HFFc6 (cell line): ENCODE measurements at places on chromosomes 3 and 15. TPM values are rescaled to one million over a fixed set of nuclear protein-coding genes. Genes with fewer than 3 reads are reported as not detected.

Gene OR5K2
- not detected in 2 replicates for total RNA-seq

Gene RIOX2
- total RNA-seq = 30.3 to 38.8 TPM (median 32.7 TPM) in 3 replicates

Gene P3H2
- 40.5 to 42.8 TPM (median 42.3 TPM) in 3 replicates for total RNA-seq

Gene EBLN2
- total RNA-seq = 1.0 and 1.7 TPM in 2 replicates

DNA sequence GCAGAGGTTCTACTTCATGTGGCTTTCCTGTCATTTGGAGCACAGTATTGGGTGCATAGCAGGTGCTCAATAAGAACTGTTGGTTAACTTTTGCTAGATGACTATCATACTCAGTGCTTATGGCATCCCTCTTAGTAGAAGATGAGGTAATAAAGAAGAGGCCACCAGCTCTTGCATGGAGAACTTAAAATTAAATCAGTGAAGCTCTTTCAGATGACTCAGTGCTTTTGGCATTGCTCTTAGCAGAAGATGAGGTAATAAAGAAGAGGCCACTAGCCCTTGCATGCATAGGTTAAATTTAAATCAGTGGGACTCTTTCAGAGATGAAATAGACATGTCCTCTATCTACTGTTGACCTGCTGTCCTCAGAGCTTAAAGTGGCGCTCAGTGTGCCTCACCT is 109.4 kb upstream of the FGF7 start:
- no peaks in the 10 kb centered on the region for H3K27me3 ChIP-seq
- DNase-seq = peak; percentile 82

- H3K4me1 ChIP-seq = no peaks in the 10 kb centered on the region
- no peak overlapping the region for H3K27ac ChIP-seq
- H3K27me3 ChIP-seq = peaks cover 2% of the 10 kb centered on the region; the same call in 1 of the 2 replicates
- no peak overlapping the region for H3K4me3 ChIP-seq
- no peaks in the 10 kb centered on the region for H3K36me3 ChIP-seq
Measured at GRCh38 chr3:126947429-126947828, 35.5 kb upstream of the PLXNA1 start.

DNA sequence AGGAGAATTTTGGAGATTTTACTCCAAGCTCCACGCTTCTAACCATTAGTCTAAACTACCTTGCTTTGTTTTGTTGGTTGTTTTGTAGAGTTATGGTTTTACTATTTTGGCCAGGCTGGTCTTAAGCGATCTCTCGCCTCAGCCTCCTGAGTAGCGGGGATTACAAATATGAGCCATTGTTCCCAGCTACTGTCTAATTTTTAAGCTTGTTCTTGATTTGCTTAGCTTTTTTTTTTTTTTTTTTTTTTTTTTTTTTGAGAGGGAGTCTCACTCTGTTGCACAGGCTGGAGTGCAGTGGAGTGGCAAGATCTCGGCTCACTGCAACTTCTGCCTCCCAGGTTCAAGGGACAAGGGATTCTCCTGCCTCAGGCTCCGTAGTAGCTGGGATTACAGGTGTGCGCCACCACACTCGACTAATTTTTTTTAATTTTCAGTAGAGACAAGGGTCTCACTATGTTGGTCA is 28.5 kb downstream of the EFCAB12 start:
- H3K27me3 ChIP-seq = peaks cover 3% of the 10 kb centered on the region
- DNase-seq = peak; percentile 26
- peak overlapping the region; percentile 98 for H3K4me3 ChIP-seq
- H3K27ac ChIP-seq = peak overlapping the region; percentile 100
- H3K4me1 ChIP-seq = peaks cover 32% of the 10 kb centered on the region
- peaks cover 17% of the 10 kb centered on the region; the same call in 1 of the 2 replicates for H3K36me3 ChIP-seq

- peaks cover 28% of the 10 kb centered on the region for H3K27me3 ChIP-seq
- DNase-seq = no peak
- no peak overlapping the region for H3K27ac ChIP-seq
- no peak overlapping the region for H3K4me3 ChIP-seq
- H3K36me3 ChIP-seq = no peaks in the 10 kb centered on the region
Measured at GRCh38 chr3:38311941-38312340, 29.8 kb downstream of the SLC22A14 start.

GRCh38 chr3:114846779-114847178 is 300.3 kb downstream of the ZBTB20 start:
- H3K36me3 ChIP-seq = no peaks in the 10 kb centered on the region
- DNase-seq = peak; percentile 27
- H3K4me3 ChIP-seq = 0 out of 2 replicates have a peak overlapping the region, but pooled peaks have one; percentile 23
- peaks cover 20% of the 10 kb centered on the region for H3K4me1 ChIP-seq
- peak overlapping the region; percentile 63 for H3K27ac ChIP-seq

- no peaks in the 10 kb centered on the region for H3K27me3 ChIP-seq
- H3K36me3 ChIP-seq = no peaks in the 10 kb centered on the region
- H3K4me3 ChIP-seq = no peak overlapping the region
- DNase-seq = no peak
Measured at GRCh38 chr15:72919936-72920465, 132.3 kb upstream of the NEO1 start.
